ENCODE measurements at places on chromosomes 3 and 15. TPM values are rescaled to one million over a fixed set of nuclear protein-coding genes. Genes with fewer than 3 reads are reported as not detected.

DNA sequence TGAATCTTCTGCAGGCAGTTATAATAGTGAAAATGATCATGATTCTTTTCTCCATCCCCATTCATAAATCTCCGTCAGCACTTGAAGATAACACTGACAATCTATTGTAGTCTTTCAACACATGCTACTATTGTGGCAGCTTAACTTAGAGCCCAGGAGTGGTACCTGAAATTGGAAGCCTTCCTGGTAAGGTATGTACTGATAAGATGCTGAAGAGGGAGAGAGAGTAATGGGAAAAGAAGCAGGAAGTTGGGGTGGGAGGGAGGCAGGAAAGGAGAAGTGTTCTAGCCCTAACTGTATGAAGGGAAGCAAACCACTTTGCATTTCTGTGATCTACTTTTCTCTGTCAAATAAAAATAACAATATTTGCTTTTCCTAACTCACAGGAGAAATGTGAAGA, 197.4 kb upstream of the RORA start:
- DNase-seq, result no peak

The BLOC1S6 gene
- total RNA-seq, result 82.5 TPM

The ARGFX gene
- total RNA-seq, result not detected

GRCh38 chr3:115341208-115341607, 194.1 kb upstream of the ZBTB20 start:
- no peak for DNase-seq

DNA sequence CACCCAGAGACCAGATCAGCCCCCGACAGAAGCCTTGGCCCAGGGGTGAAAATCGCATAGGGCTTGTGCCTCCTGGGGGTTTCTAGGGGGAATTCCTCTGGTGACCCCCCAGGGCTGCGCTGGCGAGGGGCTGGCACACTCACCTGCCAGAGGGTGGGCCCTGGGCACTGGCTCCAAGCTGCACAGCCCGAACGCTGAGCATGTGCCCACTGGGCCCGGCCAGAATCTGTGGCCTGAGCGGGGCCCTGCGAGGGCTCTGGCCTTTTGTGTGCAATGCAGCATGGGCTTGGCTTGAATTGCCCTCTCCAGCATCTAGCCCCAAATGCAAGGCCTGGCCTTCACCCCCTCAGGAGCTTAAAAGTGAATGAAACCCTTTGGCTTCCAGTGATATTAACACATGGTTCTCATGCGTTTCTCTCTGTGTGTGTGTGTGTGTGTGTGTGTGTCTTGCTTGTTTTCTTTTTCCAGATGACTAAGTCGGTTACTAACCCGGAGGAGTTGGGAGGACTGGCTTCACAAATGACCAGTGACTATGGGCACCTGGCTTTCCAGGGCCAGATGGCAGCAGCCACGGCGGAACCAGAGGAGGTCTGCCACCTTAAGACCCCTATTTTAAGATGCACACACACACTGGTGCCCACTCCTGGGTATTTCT, 259.1 kb upstream of the TPM1 start:
- DNase-seq, result no peak

Data from prostate gland (tissue), 2 donors.